NCI-H510A (cell line): ENCODE measurements at places on chromosomes 11 and 22.

DNA sequence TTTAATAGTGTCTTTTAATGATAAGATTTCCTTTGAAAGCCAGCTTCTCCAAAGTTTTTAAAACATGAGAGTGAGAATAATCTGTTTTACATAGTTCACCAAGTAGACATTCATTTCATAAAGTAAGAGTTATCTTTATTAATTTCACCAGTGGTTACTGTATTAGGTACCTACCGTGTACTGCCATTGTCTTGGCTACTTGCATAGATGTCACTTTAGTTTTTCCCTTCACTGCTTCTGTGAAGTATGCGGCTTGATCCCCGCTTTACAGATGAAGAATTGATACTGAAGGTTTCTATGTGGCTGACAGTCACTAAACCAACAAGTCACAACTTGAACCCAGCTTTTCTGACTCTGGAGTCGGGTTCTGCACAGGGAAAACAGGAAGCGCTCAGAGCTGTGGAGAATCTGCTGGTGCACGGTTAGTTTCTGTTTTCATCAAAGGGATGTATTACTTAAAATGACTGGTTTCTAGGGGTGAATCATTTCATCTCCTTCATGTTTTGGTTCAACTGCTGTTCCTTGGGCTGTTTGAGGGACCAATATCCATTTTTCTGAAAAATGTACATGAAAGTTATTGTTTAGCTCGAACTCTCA is 39.3 kb upstream of the MYO18B start:
- no peak for DNase-seq

DNA sequence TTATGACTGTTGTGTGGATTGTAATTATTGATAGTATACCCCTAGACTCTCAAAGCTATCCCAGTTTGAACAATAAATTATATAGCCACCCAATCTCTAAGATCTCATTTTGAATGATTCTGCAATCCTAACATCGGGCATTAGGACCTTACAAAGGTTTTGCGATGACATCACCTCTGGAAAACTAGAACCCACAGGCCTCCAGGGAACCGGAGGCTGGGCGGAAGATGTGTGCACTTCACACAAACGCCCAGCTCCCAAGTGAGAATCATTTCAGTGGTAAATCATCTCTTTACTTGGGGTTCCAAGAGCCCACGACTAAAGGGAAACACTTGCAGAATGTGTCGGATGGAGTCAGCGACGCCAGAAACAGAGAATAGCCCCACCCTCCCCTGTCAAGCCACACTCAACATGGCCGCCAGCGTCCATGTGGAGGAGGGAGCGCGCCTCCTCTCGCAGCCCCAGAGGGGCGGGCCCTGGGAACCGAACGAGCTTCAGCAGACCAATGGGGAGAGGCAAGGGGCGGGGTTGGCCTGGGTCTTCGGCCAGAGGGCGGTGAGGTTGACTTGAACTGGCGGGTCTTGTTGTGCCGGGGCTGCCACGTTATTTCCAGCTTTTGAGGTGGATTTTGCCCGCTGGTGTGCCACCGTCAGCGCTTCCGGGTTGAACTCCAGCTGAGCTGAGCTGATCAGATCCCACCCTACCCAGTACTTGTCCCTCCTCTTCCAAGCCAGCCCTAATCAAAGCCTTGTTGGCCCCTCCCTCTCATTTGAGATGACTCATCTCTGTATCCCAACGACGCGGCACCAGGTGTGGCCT is 8.4 kb upstream of the MRPL48 start:
- DNase-seq, result peak; percentile 98

DNA sequence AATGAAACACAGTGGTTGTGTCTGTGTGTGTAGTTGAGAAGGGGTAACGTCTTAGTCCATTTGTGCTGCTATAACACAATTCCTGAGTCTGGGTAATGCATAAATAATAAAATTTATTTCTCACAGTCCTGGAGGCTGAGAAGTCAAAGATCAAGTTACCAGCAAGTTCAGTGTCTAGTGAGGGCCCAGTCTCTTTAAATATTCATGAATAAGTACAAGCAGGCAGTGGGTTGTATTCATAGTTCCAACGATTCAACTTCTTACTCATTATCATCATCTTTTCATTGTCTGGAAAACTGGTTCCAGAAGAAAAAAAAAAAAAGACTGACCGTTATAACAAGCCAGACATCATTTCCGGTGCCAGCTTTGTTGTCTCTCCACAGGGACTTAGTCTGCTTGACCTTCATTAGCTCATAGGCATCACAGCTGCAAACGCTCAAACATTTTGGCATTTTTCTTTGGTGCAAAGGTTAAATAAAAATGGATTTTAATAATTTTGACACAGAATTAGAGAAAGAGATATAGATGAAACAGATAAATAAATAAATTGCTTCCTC is 1297.5 kb downstream of the LRRC4C start:
- no peak for DNase-seq

DNA sequence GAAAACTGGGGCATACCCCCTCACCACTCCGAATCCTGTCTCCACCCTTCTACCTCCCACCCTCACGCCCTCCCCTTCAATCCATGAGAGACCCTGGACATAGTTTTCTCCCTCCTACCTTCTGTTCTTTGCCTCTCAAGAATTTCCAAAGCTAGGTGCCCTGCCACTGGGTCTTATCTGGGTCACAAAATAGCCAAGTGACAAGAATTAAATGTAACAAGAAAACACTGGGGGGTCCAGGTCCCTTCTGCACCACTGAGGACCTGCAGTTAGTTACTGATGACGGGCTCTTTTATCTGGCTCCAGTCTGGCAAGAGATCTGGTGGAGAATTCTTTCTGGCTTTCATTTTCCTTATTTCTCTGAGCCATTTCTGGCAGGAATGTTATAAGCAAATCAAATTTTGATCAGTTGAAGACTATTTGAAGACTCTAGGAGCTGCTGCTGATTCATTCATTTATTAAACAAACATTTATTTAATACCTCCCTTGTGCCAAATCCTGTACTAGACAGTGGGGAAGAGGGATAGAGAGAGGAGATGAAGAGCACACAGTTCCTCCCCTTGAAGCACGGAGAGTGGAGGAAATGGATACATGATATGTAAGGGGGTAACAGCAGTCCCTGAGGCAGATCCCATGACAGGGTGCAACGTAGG is 135.2 kb downstream of the RRAS2 start:
- no peak for DNase-seq

GRCh38 chr11:4181782-4182721 is 87.5 kb downstream of the RRM1 start:
- DNase-seq, result peak; percentile 24

DNA sequence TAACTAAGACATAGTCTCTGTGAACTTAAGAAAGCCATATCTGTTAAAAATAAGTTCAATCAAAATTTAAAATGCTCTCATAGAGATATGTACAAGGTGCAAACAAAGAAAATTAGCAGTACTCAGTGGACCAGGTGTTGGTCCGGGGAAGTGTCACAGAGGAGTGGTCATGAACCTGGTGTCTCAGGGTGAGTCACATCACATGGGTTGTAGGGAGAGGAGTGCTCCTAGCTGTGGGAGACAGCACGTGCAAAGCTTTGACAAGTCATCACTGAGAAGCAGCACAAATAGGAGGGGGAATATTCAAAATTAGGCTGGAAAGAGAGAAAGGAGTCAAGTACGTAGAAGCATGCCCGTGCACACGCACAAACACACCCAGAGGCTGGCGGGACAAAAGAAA is 438.1 kb downstream of the NTM start:
- no peak for DNase-seq

- DNase-seq, result no peak
Measured at GRCh38 chr22:39348909-39349505, 784 bp upstream of the SYNGR1 start.

DNA sequence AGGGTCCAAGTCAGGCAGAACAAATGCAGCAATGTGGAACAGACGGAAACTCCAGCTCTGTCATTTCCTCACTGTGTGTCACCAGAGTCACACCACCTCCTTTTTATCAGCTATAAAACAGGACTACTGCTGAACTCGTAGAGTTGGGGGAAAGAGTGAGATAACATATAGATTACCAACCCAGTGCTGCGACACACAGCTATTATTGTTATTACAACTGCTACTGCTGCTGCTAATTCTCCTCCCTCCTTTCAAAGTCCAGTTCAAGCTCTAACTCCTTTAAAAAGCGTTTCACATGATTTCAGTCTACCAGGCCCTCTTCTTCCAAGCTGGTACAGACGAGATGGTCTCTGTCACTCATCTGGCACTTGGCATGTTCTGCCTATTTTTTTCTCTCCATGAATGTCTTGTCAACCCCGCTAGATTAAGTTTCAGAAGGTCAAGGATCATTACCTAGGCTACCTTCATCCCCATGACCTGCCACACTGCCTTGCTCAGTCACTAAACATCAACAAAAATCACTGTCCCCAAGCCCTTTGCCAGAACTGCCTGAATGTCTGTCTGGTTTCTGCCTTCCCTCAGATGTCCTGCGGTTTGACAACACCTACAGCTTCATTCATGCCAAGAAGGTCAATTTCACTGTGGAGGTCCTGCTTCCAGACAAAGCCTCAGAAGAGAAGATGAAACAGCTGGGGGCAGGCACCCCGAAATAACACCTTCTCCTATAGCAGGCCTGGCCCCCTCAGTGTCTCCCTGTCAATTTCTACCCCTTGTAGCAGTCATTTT is 3.7 kb upstream of the MTFP1 start:
- no peak for DNase-seq

DNA sequence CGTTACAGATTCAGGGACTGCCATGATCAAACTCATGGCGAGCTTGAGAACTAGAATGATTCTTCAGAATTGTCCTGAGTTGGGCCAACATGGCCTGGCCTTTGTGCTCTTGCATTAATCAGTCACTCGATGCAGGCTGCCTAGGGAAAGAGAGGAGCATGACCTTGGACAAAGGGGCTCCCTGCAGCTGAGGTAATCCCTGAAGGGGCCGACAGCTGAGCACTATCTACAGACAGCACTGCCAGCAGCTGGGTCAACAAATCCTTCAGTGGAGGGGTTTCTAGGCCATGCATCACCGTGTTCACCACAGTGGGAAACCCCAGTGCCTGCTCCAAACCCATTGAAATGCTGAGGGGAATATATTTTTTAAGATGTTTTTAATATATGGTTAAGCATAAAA is 159.5 kb upstream of the POU2AF2 start:
- peak; percentile 54 for DNase-seq

GRCh38 chr11:10866893-10867331 is 9.1 kb upstream of the ZBED5 start:
- no peak for DNase-seq

GRCh38 chr11:12224537-12224893 is 114.1 kb downstream of the MICAL2 start:
- no peak for DNase-seq

- DNase-seq, result no peak
Measured at GRCh38 chr11:11420899-11421285, 67.8 kb upstream of the CSNK2A3 start.

DNA sequence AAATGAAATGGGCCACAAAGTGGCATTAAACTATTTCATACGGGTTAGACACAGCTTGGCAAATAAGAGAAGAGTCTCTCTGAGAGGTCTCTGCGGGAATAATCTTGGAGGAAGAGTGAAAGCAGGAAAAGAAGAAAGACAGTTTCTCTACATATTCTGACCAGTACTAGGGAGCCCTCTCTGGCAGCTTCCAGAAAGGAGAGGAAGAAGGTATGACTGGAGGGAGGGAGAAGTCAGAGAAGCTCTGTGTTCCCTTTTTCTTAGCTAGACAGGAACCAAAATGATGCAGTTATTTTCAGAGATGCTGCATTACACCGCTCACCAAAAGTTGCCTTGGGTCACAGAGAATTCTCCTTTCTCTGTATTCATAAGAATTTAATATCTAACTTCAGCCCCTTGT is 382.1 kb downstream of the KCNA4 start:
- DNase-seq, result no peak

DNA sequence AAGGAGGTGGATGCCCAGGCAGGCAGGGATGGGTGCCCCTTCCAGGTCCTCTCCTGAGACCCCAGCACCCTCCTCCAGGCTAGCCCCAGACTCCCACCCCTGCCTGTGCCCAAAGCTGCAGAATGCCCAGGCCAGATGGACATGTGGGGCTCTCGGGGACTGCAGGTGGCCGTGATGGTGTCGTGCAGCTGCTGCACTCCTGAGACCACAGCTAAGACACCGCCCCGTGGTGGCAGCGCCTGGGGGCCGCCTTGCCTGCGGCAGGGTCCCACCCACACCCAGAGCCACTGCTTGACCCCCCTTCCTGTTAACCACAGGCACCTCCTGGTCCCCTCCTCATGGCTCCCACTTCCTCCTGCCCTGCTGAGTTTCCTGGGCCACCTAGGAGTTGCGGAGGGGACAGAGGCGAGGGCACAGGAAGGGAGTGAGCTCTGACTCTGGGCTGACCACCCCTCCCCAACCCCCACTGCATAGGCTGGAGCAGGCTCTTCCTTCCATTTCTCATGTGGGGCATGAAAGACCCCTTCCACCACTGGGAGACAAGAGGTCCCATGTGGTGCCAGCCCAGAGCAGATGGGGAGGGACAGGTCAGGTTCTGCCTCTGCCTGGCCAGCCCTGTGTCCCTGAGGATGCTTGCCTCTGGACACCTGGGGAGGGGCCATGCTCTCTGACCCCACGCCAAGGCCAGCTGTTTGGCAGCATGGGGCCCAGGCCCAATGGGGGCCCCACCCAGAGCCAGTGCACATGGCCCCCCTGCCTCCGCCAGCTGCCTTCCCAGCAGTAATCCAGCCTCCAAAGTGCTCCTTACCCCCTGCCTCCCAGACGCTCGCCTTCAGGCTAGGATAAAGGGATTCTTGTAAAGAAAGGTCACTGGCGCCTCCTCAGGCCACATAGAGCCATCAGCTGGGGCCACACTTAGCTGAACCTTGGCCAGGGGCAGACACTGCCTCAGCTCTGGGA is 29.3 kb downstream of the OSBPL5 start:
- no peak for DNase-seq

- no peak for DNase-seq
Measured at GRCh38 chr11:19605520-19606371, 106.9 kb upstream of the NAV2 start.

DNA sequence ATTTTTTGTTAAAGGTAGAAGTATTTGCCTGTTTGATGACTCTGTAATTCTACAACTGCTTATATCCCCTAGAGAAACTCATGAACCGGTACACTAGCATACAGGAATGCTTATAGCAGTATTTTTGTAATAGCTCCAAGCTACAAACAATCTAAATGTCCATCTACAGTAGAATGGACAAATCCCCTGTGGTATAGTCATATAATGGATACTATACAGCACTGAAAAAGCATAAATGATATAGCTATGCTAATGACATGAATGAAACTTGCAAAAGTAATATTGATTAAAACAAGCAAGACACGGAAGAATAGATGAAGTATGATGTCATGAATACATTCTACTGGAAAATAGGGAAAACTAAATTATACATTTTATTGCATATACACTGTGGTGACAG is 142.9 kb downstream of the CEP164 start:
- DNase-seq, result no peak

- no peak for DNase-seq
Measured at GRCh38 chr11:128686745-128687177, 7.1 kb upstream of the FLI1 start.
